ENCODE measurements at places on chromosomes 7 and 10.

GRCh38 chr7:4127909-4128560 is 554.1 kb upstream of the FOXK1 start:
- DNase-seq, result no peak

DNA sequence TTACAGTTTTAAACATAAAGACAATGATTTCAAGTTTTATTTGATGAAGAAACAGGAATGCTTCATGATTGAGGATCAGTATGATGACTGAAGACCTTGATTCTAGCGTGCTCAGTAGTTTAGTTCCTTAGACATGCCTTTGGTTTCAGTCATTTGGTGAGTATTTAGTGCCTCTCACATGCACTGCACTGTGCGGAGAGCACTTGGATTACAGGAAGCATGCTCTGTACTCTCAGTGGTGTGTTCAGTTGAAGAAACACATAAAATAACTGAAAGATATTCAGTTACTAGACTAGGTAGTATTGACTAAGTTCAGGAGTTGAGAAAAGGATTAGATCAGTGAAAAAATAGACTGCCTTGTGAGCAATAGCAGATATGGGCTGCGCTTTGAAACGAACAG is 25.5 kb downstream of the RBM17 start:
- DNase-seq, result no peak

GRCh38 chr7:134589491-134589941 is 40.6 kb downstream of the AKR1B15 start:
- no peak for DNase-seq

GRCh38 chr7:94577357-94577756 is 67.7 kb downstream of the CASD1 start:
- DNase-seq, result no peak

GRCh38 chr10:75407713-75408508 is 6.3 kb upstream of the ZNF503 start:
- DNase-seq, result no peak

DNA sequence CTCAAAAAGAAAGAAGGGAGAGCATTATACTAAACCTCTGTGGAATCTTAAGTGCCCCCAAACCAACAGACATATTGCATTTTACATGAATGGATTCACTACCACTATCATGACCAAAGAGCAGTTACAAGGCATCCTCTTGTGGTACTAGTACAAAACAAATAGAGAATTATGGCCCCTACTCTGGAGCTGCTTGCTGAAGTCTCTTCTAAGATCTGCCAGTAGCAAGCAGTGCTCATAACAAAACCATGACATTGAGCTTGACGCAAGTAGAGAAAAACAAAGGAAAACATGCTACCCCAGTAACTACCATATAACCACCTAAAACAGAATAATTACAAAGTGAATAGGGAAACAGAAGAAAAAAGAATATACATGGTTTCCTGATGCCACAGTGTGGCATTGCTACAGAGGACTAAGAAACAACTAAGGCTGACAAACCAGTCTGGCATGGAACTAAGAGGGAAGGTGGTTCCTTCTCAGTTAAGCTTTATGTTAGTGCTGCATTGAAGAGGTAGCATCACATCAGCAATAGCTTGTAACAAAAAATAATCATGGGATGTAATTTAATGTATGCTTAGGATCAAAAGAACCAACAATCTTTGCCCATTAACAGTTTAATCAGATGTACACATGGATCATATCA is 150.2 kb upstream of the AGR3 start:
- no peak for DNase-seq

GRCh38 chr7:68078157-68078710 is 1081.6 kb downstream of the TYW1 start:
- no peak for DNase-seq

GRCh38 chr10:13922586-13922985 is 335.8 kb downstream of the PRPF18 start:
- DNase-seq, result no peak

- DNase-seq, result peak; percentile 96
These were observed 158.8 kb downstream of the SH3PXD2A start for GRCh38 chr10:103696411-103697145.

- DNase-seq, result no peak
These were observed 256.9 kb downstream of the EXOC4 start for GRCh38 chr7:133509822-133510221.

- no peak for DNase-seq
These were observed 38.9 kb downstream of the JAKMIP3 start for GRCh38 chr10:132104471-132105301.

DNA sequence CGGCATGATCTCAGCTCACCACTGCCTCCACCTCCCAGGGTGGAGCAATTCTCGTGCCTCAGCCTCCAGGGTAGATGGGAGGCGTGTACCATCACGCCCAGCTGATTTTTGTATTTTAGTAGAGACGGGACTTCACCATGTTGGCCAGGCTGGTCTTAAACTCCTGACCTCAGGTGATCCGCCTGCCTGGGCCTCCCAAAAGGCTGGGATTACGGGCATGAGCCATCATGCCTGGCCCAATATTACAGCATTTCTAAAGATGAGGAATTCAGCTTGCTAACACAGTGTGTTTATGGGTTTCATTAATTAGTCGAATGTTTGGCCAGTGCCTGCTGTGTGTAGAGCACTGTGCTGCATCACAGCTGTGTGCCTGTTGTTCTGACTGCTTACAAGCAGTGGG is 3.7 kb downstream of the WDR37 start:
- no peak for DNase-seq

DNA sequence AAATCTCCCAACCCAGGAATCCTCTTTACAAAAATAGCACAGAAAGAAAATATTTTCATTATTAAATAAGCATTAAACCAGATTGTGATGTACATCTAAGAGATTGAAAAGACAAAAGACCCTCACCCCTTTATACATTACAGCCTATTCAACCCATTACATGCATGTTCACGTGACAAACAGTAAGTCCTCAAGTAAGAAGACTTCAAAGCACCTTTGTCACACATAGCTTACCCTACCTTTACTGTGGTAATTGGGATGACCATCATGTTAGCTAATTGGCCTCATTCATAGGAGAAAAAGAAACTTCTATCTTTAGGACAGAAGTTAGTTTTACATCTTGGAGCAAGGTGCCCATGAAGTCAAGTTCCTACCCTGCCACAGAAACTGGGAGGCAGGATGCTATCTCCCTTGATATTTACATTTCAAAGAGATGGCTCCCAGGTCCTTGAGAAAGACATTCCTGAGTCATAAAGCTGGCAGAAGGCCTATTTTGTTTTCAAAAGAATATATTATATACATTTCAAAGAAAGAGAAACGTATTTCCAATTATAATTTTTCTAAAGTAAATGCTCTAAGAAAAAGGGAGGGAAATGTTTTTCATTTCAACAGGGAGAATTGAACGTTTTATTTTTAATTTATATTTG is 48.1 kb downstream of the GNAI1 start:
- DNase-seq, result no peak

DNA sequence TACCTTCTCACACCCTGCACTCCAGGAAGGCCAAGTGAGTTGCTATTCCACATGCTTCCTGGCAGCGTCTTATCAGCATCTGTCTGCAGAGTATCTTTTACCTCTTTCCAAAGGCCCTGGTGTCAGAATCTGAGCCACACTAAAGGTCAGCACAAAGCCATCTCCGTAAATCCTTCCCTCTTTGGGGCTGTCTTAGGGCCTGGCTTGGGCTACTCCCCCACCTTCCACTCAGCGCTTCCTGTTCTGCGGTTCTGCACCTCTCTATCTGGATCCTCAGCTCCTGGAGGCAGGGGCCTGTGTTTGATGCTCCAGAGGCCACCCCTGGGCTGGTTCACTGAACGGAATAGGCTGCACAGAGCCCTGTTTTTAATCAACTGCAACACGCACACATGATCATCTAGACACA is 334.8 kb upstream of the GALNT17 start:
- no peak for DNase-seq

- DNase-seq, result no peak
These were observed 13.6 kb downstream of the PDLIM1 start for GRCh38 chr10:95277201-95277570.

- no peak for DNase-seq
These were observed 44.0 kb downstream of the CALD1 start for GRCh38 chr7:134823400-134823799.

DNA sequence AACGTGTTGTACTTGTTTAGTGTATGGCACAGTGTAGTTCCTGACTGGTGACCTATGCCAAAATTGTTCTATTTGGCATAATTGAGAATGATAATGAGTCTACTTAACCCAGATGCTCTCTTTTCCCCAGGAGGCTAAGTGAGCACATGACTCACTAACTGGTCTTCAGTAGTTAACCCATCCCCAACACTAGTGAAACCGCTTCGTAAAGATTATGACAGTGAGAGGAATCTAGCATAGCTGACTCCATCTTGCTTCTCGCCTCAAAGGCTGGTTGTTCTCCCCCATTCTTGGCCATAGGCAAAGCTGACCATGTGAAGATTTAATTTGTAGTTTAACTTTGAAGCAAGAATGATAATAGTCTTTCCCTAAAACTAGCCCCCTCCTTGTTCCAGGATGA is 47.2 kb downstream of the CDK1 start:
- DNase-seq, result no peak

GRCh38 chr10:31071232-31072005 is 39.8 kb upstream of the ZNF438 start:
- DNase-seq, result no peak

- no peak for DNase-seq
These were observed 62.7 kb upstream of the ZPBP start for GRCh38 chr7:50155755-50156154.

- no peak for DNase-seq
These were observed 342.7 kb upstream of the KLF6 start for GRCh38 chr10:4127518-4128315.

GRCh38 chr10:90193240-90193985 is 492.0 kb downstream of the KIF20B start:
- no peak for DNase-seq

DNA sequence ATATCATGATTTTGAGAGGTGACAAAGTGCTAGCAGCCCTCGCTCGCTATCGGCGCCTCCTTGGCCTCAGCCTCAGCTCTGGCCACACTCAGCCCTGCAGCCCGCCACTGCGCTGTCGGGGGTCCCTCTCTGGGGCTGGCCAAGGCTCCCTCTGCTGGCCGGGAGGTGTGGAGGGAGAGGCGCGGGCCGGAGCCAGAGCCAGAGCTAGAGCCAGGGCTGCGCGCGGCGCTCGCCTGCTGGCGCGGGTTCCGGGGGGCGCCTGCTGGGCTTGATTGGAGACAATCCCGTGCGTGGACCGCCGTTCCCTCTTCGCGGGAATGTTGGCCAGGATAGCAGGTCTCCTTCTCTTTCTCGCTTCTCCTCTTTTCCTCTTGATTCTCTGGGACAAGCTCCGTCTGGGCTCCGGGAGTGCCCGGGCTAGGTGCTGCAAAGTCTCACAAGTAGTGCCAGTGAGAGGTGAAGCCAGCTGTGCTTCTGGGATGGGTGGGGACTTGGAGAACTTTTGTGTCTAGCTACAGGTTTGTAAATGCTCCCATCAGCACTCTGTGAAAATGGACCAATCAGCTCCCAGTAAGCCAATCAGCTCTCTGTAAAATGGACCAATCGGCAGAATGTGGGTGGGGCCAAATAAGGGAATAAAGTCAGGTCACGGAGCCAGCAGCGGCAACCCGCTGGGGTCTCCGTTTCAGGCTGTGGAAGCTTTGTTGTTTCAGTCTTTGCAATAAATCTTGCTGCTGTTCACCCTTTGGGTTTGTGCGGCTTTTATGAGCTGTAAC is 43.4 kb upstream of the ELMO1 start:
- no peak for DNase-seq

- DNase-seq, result no peak
These were observed 103.9 kb downstream of the GRID1 start for GRCh38 chr10:86262688-86263181.

GRCh38 chr7:33694006-33694405 is 211.3 kb upstream of the BMPER start:
- no peak for DNase-seq

GRCh38 chr10:130660266-130660665 is 524.1 kb downstream of the GLRX3 start:
- no peak for DNase-seq

DNA sequence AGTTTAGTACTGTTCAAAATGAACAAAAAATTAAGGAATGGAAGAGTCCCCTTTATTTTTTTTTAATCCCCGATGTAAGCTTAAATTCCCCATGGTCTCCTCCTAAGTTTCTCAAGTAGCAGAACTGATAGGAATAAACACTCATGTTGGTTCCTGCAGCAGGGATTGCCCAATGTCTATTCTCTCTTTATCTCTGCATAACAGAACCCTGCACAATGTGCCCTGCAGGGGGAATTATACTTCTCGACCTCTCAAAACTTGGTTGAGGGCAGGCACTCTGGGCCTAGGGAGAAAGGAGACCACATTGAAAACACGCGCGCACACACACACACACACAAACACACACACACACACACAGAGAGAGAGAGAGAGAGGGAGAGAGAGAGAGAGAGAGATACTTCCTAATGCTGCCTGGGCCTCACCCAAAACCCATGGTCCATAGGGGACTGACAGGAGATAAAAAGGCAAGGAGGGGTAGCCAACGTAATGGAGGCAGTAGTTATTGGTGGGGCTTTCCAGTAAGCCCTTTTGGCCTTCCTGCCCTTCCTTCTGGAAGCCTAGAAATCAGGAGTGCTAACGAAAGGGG is 22.7 kb downstream of the JAZF1 start:
- DNase-seq, result no peak

DNA sequence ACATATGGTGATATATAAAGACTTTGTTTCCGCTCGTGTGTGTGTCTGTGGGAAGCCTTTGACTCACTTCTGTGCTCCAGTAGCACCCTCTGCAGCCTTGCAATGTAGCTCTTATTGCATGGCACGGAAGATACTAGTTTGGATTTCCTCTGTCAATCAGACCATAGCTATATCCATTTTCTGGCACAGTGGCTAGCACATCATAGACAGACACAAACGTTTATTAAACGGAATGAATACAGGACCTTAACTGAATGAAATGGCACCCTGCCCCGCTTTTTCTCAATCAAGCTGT is 124.0 kb upstream of the PTPN20 start:
- no peak for DNase-seq

DNA sequence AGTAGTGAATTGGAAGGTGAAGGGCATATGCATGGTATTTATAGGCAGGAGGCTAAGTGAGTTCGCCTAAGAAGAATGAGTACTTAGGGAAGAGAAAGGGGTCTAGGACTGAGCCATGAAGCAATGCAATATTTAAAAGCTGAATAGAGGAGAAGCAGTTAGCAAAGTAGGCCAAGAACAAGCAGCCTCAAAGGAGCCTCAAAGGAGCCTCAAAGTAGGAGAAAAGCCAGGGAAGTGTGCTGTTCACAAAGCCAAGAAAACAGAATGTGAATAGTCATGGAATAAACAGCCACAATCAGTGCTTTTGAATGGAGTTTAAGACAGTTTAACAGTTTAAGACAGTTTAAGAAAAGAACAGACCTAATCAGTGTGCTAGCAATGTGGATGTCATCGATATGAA is 762.0 kb downstream of the SORCS1 start:
- no peak for DNase-seq
